ENCODE measurements at places on chromosomes 7 and 10. TPM values are rescaled to one million over a fixed set of nuclear protein-coding genes. Genes with fewer than 3 reads are reported as not detected.

The FAM241B gene
- 0.96 TPM for total RNA-seq

The SLC26A3 gene
- not detected for total RNA-seq

The AKR1C4 gene
- total RNA-seq, result not detected

The CRYGN gene
- not detected for total RNA-seq

The UPK3B gene
- total RNA-seq, result 1.7 TPM
